ENCODE measurements at places on chromosomes 4 and X.

DNA sequence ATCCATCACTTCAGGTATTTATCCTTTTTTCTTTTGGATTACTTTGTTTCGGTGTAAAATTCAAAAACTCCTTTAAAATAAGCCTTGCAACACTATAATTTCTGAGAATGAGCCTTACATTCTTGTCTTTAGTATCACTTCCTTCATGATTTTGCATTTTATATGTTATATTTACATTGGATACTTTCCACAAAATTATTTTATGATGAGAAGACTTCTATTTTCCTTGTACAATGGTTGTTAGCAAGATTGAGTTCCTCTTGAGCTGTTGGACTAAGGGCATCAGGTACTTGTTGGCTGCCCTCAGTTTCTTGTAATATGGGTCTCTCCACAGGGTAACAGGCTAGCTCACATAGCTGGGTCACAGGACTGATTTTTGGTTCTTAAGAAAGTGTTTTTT lies 22.7 kb upstream of the HPGDS start:
- peak; percentile 83 for DNase-seq

- DNase-seq = no peak
Observed at GRCh38 chrX:11282043-11282442, 11.2 kb upstream of the AMELX start.

DNA sequence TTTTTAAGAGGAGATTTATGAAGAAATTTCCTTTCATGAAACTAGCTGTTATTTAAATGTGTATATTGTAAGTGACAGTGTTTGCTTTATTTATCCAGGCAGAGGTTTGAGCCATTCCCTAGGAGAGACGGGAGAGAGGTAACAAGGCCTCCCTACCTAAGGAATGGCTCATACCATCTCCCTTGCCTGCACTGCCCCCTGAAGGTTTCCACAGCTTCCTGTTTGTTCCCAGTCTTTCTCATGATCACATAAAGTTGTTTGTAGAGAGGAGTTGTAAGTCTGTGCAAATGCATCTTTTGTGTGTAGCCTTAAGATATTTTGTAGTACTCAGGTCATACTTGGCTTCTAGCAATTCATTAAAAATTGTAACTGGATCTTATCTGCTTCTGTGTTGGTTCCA lies 1504.5 kb upstream of the PCDH10 start:
- DNase-seq = peak; percentile 35

GRCh38 chrX:140525448-140525847 lies 20.6 kb upstream of the SOX3 start:
- peak; percentile 79 for DNase-seq

- DNase-seq = peak; percentile 28
Observed at GRCh38 chrX:128020701-128021100, 31.5 kb downstream of the ACTRT1 start.

- DNase-seq = no peak
Observed at GRCh38 chrX:109990582-109991276, 12.2 kb upstream of the TMEM164 start.

- peak; percentile 34 for DNase-seq
Observed at GRCh38 chr4:139556724-139557555, 921 bp upstream of the SETD7 start.

DNA sequence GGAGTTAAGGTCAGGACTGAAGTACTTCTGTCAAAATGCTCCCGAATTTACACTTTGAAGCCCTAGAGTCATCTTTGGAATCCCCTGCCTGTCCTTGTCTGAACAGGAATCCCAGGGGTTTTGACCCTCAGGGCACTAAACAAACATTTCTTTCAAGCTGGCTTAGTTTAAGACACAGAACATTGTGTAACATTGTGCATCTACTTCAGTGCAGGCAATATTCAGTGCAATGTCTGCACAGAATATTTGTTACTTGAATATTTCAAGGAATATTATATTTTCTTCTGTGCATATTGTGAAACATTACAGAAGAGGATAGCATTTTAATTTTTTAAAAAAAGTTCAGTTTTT lies 763.4 kb downstream of the PCDH18 start:
- no peak for DNase-seq

Measured in fibroblast of skin of back (primary cell).